Stimulated activated CD4-positive, alpha-beta T cell treated with anti-CD3 and anti-CD28 coated beads, Interleukin-1b, Interleukin-23, amount 100 ng/mL, for 1 hour (primary cell): ENCODE measurements at places on chromosomes 5 and 9.

GRCh38 chr5:113117543-113118115 lies 141.0 kb downstream of the DCP2 start:
- DNase-seq, result no peak

DNA sequence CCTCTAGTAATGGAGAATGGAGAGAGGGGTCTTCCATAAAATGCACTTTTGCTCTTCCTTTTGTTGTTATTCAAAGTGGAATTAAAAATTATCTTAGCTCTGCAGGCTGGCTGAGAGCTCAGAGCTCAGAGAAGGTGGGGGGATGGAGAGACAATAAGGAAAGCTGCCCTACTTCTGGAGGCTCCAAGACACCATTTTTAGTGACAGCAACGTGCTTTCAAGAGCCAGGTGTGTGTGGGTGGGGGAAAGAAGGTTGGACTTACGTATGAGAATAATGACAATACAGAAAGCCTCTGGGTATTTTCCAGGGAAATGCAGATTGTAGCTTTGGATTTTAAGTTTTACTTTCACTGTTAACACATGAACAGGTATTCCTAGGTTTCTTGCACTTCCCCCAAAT lies 173.9 kb downstream of the TRPM3 start:
- DNase-seq, result no peak

DNA sequence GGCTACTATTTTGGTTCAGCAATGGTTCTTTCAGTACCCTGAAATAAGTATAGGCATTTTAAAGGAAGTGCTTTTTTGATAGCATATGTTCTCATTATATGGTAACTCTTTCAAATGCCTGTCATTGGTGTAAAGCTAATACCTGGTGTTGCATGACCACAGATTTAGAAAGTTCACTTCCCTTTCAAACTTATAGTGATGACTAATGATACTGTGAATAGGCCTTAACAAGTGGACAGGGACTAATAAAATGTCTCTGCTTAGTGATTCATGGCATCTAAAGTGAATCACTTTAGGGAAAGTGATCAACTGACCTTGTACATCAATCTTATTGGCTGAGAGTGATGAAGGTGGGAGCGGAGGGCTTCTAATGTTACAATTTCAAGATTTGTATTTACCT lies 21.6 kb downstream of the MRPL22 start:
- DNase-seq, result no peak

GRCh38 chr9:127360829-127361228 lies 36.1 kb upstream of the SLC2A8 start:
- no peak for DNase-seq

DNA sequence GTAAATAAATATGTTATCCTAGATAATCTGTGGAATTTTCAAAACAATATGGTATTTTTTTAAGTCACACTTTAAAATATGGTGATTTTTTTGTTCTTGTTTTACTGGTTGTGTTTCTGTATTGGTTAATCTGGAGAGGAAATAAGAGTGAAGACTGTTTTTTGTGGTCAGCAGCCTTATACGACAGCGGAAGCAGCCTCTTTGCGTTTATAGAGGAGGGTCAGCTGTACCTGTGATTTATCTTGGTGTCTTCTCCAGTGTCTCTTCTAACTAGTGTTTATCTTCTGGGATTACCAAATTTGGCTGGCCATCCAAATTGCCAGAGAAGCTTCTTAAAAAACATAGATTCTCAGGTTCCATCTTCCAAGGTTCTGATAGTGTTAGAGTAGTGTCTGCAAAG lies 58.7 kb downstream of the ICE1 start:
- no peak for DNase-seq

DNA sequence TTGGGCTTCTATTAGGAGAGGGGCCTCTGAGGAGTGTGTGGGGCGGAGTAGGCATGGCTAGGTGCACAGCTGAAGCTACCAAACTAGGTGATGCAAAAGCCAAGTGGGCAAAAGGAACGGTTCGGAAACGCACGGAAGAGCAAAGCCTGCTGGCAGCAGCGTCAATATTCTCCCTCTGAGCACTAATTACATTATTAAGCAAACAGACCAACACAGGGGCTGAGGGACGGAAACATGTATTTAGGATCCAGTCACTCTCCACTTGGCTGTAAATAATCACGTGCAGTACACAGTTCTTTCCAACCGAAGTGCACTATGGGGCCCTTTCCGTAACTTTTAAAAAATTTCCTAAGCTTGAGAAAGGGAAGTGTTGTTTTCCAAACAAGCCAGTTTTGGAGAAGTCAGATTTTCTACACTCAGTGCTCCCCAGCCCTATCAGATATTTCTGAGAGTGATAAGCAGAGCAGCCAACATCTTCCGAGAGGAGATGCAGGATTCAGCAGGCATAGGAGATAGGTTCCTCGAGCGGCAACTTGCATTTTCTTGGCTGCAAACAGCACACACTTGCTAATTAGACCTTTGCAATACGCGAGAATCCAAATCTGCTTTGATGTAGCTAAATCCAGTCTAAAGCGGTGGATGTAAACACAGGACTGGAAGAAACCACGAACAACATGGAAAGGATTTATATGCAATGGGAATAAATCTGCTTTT lies 217.2 kb upstream of the TBCA start:
- no peak for DNase-seq

- no peak for DNase-seq
Measured at GRCh38 chr9:100219347-100219746, 120.3 kb downstream of the INVS start.

DNA sequence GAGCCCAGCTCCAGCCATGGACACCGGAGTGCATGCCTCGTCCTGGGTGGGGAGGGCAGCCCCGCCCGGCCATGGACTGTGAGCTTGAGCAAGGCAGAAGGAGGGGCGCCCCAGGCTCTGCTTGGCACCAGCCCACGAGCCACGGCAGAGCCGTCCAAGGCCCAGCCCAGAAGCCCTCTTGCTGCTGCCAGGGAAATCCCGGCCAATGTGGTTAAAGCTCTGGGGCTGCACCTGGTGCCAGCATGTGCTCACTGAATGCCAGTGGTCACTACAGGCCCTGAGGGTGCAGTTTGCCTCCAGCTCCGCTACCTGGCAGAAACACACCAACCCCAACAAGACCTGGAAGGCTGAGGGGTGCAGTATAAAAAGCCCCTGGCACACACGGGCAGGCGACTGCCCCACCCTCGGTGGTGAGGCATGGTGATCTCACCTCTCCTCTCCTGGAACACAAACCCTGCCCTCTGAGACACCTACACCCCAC lies 11.8 kb downstream of the BRD3 start:
- no peak for DNase-seq

DNA sequence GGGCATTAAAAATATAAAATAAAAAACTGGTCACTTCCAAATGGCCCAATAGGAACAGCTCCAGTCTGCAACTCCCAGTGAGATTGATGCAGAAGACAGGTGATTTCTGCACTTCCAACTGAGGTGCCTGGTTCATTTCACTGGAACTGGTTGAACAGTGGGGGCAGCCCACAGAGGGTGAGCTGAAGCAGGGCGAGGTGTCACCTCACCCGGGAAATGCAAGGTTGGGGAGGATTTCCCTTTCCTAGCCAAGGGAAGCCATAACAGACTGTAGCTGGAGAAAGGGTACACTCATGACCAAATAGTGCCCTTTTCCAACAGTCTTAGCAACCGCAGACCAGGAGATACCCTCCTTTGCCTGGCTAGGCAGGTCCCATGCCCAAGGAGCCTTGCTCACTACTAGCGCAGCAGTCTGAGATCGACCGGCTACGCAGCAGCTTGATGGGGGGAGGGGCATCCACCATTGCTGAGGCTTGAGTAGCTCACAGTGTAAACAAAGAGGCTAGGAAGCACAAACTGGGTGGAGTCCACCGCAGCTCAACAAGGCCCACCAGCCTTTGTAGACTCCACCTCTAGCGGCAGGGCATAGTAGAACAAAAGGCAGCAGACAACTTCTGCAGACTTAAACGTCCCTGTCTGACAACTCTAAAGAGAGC lies 12.7 kb downstream of the RLN1 start:
- no peak for DNase-seq

DNA sequence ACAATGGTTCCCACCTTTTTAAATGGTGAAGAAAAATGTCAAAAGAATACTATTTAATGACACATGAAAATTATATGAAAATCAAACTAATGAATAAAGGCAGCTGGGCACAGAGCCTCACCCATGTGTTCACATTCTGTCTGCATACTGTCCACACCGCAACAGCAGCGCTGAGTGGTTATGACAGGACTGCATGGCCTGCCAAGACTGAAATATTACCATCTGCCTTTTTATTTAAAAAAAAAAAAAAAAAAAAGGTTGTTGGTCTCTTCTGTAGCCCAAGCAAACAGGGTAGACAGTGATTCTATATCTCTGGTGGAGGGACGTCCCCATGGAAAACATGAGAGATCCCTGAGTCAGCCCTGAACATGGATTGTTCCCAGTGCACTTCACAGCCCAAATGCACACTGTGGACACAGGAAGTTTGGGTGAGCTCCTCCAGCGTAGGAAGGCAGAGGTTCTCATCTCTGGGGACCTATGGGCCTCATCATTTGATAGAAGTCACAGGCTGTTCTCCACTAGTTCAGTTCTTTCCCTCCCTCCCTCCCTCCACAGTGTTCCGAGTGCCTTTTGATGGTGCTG lies 44.9 kb upstream of the SHC3 start:
- DNase-seq, result no peak

DNA sequence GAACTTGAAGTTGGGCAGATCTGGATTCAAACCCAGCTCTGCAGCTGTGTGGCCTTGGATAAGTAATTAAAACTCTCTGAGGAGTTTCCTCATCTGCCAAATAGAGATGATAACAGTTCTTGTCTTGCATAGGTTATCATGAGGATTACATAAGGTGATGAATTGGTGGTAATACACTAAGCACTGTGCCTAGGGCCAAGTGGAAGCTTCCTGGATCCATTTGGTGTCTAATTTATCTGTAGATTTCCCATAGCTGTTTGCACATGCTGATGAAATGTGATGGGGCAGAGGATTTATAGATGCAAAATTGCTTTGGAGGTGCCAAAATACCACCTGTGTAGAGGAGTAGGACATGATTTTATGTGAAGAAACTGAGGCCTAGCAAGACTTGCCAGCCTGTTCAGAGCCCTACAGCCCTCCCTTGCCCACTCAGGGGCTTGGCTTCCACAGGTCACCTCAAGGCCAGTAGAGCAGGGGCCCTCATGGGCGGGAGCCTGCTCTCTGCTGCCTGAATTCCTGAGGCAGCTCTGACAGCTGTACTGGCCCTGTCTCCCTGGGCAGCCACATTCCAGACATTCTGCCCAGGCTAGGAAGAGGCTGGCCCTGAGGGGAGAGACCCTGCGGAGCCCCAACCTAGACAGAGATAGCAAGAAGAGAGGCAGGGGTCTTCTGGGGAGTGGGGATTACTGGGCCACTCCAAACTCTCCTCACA lies 5.9 kb upstream of the FAT2 start:
- DNase-seq, result no peak

- DNase-seq, result no peak
Measured at GRCh38 chr9:1005043-1005667, 28.7 kb downstream of the DMRT3 start.

- no peak for DNase-seq
Measured at GRCh38 chr9:133457233-133457632, 2.5 kb upstream of the CACFD1 start.

DNA sequence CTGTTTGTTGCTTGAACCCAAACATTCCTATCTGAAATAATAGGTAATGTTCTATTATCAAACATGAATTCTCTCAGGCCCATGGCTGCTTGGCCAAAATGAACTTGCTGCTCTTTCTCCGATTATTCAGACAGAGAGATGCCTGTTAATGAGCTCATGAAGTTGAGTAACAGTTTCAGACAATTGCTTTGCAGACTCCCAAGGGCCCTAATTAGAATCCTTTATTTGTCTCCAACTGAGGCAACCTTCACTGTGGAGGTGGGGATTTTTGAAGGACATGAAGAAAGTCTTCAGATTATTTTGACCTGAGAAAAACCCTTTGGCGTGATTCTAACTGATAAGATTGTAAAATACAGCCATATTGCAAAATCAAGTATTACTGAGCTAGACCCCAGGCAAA lies 466.7 kb downstream of the NFIB start:
- no peak for DNase-seq

DNA sequence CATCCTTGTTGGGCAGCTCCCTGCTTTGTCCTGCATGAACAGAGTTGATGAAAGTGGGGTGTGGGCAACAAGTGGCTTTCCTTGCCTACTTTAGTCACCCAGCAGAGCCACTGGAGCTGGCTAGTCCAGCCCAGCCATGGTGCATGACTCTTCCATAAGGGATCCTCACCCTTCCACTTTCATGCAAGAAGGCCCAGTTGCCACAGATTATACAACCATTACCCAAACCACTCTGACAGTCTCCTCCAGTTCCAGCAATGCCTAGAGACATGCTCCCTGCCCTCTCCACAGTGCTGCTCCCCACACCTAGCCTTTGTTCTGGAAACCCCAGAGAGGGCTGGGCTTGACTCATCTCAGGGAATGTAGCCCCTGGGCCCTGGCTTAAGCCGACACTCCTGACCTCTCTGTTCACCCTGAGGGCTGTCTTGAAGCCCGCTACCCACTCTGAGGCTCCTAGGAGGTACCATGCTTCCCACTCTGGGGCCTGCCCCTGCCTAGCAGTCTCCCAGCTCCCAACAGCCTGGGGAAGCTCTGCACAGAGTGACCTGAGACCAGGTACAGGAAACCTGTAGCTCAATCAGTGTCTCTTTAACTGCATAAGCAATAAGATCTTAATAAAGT lies 3.9 kb downstream of the SLC35A4 start:
- no peak for DNase-seq

DNA sequence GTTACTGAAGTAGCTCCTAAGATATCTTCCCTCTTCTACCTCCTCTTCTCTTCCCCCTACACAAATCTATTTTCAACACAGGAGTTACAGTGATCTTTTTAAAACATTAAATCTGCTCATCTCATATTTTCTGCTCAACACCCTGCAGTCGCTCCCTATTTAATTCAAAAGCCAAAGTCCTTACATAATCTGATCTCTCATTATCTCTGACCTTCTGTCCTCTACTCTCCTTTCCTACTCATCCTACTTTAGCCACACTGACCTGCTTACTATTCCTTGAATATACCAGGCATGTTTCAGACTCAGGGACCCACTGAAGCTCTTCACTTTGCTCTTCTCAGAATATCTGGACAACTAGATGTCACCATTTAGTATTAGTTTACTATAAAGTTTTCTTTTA lies 87.9 kb downstream of the YTHDC2 start:
- no peak for DNase-seq

DNA sequence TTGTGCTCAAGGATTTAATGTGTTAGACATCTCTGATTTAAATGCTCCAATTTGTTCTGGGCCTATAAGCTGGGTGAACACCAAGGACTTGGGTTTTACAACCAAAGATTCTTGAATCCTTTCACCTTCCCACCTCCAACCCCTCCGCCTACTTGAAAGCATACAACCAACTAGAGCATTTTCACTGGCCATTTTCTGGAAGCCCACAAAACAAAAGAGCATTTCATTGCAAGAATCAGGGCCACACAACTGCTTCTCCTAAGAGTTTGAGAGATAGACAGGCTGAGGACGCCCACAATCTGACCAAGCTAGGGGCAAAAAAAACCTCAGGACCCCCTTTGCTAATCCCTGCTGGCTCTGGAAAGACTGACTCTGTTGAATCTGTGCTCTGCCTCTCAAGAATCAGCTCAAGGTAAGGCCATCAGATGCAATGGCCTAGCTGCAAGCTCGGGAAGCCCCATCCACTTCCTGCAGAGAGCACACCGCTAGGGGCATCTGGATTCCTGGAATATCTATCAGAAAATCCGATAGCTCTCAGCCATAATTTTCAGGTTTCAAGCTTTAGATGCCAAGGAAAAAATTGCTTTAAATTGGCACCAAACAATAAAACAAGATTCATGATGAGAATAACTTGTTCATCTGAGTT lies 57.7 kb downstream of the RETREG1 start:
- DNase-seq, result no peak

- no peak for DNase-seq
Measured at GRCh38 chr5:136308212-136308795, 57.0 kb downstream of the TRPC7 start.
